ENCODE measurements at places on chromosomes 7 and 10. TPM values are rescaled to one million over a fixed set of nuclear protein-coding genes. Genes with fewer than 3 reads are reported as not detected.

DNA sequence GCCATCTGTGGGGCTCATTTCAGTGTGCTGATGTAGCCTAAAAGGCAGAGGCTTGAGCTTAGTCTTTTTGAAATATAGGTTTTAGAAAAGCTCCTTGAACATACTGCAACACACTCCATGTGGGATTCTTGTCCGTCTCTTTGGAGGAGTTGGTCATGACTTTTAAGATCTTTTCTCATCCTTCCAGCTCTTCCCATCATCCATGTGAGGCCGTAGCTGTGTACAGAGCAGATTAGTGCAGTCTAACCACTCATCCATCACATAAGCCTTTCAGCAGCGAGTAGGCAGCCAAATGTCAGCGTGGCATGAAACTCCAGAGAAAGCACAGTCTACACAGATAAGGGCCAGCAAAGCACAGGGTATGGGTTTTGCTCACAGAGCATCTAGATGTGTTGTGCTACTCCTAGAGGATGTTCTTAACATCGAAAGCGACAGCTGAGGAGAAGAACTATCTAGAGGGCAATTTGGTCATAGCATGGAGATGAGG is 28.1 kb upstream of the NPVF start:
- DNase-seq = no peak

GRCh38 chr7:135662123-135662372 is 266 bp upstream of the STMP1 start:
- no peak for DNase-seq

DNA sequence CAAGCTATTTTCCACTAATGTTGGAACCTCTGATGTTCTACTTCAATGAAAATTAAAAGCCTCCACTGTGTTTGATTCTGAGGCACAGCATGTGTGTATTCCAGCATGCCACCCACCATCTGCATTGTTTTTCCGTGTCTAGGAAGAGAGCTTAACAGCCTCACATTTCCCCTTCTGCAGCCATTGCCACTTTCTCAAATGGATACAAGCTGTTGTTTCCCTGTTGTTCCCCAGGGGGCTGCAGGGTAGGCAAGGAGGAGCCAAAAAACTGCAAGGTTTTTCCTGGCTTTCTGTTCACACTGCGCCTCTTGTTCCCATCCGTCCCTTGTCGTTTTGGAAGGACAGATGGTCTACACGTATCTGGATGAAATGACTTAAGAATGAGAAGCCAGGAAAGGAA is 72.3 kb upstream of the DNAJB12 start:
- DNase-seq = no peak

DNA sequence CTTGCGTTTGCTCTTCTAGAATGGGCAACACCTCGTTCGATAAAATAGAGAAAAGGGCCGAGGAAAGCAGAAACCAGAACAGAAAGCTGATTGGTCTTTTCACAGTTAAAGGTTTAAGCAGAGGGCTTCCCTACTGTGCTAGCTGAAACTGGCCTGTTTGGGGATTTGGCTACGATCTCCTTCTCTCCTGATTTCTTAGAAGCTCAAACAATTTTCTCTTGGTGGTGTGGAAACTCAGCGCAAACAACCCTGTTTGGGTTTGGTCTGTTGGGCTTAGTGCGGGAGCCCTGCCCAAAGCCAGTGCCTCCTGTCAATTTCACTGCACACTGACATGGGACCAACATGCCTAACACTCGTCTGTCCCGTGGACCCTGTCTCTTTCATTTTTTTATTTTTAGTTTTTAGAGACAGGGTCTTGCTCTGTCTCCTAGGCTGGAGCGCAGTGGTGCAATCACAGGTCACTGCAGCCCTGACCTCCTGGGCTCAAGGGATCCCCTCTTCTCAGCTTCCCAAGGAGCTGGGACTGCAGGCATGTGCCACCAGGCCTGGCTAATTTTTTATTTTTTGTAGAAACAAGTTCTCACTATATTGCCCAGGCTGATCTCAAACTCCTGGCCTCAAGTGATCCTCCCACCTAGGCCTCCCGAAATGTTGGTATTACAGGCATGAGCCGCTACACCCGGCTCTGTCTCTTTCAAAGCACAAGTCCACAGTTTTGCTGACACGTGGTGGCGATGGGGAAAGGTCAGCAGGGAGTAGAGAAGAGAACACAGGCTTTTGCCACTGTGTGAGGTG is 16.5 kb upstream of the BNIP3 start:
- DNase-seq = no peak

DNA sequence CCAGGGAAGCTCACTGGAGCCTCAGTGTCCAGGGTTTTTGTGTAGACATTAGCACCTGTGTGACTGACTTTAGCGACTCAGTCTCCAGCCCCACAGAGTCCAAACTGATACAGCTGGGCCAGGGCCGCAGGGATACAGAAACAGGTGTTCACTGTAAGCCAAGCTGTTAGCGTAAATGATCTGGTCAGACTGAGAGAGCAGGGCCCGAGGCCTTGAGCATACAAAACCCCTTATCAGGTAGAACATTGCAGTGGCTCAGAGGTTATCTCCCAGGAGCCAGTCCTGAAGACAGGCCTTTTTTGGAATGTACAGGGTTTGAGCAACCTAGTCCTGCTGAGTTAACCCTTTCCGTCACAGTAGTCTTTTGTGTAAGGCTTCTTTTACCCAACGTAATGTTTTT is 25.0 kb downstream of the LHPP start:
- no peak for DNase-seq

DNA sequence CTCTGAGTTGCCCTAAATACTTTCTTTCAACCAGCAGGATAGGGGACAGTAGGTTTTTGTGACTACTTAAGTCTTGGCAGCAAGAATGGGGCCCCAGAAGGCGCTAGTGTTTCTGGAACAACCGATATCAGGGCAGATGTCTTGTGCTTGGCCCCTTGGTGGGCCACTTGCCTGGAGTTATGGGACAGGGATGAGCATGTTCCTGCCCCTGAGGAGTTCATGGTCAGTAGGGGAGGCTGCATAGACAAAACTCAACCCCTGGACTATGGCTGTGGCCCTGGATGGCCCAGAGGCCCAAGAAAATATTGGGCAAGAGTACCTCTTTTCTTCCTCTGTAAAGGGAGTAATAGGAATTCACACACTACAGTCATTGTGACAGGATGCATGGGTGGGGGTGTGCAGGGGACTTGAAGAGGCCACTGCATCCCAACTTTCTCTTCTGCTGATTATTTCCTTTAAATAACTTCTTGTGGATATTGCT is 57.7 kb upstream of the IGFBP3 start:
- DNase-seq = no peak

GRCh38 chr10:38010119-38010903 is at the start of gene ZNF33A:
TSS of gene ZNF33A (plus strand) at chr10:38010675. CDS start at chr10:38012342, 1,667 bp downstream.
- peak; percentile 92 for DNase-seq

TWIST1 gene
- total RNA-seq = 35.5 TPM

VAX1 gene
- total RNA-seq = 1.0 TPM

PDE1C gene
- total RNA-seq = 24.2 TPM

SKAP2 gene
- total RNA-seq = 41.8 TPM

FRMPD2 gene
- not detected for total RNA-seq
